ENCODE measurements at places on chromosomes 3 and 15. TPM values are rescaled to one million over a fixed set of nuclear protein-coding genes. Genes with fewer than 3 reads are reported as not detected.

The ACTC1 gene
- total RNA-seq: 0.20 TPM

The WDR93 gene
- 0.25 TPM for total RNA-seq

The SLC30A4 gene
- 1.8 TPM for total RNA-seq

The DGKG gene
- 8.1 TPM for total RNA-seq

The ALCAM gene
- 102 TPM for total RNA-seq

All from A549 treated with Mapracorat at 1 μM for 4 hours (cell line).